ENCODE measurements at places on chromosomes 2 and 18.

DNA sequence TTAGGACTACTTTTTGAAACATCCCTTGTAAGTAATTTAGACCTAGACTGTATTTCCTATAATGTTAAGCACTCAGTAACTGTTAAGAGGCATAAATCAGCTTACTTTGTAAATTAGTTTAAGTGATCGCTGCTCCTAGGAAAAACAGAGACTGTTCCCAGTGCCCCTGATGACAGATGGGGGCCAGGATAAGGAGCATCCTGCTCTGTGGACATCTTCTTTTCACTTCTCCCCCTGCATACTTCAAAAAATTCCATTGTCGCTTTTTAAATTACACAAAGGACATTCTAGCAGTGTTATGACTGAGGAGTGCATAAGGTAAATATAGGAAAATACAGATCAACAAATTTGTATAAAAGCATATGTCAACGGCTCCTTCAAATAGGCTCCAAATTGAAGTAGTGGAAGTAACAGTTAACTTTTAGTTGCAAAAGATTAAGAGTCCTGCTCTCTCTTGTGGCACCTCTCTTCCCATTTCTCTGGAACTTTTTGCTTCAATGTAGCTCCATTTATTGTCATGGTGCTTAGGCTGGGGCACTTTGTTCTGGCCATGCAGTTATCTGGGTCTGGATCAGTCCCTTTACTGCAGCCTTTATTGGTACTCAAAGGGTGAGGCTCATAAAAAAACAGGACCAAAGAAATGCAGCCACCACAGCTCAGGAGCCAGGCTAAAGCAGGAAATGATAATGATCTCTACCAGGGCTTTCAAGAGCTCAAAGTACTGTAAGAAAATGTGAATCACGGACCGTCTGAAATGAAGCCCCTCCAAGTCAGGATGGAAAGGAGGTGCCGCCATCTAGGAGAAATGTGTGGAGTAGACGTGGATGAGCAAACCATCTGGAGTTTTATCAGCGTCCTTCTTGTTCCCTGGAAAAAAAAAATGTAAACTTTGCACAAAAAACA, 162.1 kb upstream of the ZNF516 start:
- DNase-seq: no peak

- DNase-seq: no peak
These were observed 211.9 kb downstream of the HRH4 start for GRCh38 chr18:24672165-24672941.

DNA sequence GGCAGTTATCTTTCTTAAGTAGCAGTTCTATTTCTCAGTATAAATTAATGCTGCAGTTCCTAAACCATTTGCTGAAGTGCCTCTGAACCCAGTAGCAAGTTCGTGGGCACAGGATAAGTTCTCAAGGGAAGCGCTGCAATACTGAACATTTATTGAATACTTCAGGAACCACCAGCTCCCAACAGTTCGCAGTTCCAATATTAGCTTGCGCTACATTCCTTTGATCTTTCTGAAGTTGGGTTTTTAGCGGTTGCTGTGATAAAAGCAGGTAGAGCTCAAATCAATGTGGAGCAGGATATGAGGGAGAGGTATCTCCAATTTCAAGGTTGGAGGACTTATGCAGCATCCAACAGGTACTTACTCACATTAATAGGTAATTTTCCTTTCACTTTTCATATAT, 33.7 kb downstream of the PDCL3 start:
- no peak for DNase-seq

DNA sequence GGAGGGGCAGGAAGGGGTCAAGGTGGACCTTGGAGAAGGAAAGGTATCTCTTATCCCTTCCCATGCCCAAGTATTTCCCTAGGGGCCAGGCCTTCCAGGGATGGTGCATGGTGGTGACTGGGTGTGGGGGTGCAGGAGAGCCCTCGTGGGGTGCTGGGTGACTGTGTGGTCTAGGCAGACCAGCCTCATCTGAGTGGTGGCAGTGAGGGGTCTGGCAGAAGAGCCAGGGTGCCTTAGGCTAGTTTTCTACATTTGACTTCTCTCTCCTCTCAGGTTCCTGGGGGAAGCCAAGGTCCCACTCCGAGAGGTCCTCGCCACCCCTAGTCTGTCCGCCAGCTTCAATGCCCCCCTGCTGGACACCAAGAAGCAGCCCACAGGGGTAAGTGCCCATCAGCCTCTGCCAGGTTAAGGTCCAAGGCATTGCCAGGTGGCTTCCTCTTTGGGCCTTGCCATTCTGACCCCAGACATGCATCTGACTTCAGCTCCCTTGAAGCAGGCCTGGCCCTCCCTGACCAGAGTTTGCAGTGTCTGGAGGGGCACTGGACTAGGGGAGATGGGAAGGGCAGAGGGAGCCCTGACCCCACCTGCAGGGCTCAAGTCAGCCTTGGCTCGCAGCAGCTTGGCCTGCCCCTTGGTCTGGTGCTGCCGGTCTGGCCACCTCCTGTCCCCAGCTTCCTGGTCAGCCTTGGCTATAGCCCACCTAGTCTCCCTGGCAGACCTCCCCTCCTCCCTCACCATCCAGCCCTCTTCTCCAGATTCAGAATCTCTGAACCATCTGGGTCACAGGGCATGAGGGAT, 49.8 kb downstream of the DYSF start:
- no peak for DNase-seq

GRCh38 chr2:109349503-109350465, 220.8 kb downstream of the SH3RF3 start:
- no peak for DNase-seq

DNA sequence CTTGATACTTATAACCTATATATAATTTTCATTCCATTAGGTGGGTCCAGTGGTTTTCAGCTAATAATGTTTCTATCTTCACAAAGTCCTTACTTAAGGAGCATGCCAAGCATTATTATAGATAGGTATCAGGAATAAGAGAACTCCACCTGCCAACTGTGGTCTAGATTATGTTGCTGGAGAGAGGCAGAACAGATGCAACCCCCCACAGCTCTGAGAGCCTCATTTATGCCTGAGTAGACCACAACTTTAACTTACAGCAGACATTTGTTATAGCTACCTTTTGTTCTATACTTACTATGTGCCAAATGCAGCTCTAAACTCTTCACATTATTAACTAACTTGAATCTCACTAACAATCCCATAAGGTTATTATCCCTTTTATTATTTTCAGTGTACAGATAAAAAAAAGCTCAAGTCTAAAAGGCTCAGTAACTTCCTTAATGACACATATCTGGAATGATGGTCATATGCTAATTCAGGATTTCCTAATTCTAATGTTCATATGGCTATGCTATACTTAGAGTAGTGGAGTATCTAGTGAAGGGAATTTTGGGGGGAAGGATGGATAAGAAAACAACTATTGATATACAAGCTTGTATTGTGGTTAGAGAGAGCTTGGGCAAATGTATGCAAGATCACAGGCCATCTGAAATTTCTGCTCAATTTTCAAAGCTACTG, 119.1 kb upstream of the RND3 start:
- no peak for DNase-seq

GRCh38 chr18:36812678-36813077, 16.1 kb downstream of the TPGS2 start:
- DNase-seq: no peak

DNA sequence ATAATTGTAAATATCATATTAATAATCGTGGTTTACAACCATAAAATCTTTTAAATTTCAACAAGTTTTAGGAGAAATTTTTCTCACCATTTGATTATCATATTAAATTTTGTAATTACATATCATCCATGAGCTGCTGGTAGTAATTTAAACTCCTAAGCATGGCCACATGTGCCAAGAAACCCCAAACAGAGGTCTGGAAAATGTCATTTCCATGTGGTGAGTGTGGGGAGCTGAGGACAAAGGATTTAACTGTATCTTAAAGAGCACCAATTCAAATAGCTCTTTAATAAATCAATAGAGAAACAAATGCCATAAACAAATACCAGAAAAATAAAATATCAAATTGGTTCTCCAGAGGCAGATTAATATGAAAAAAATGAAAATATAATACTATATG, 26.3 kb downstream of the PSME4 start:
- no peak for DNase-seq

DNA sequence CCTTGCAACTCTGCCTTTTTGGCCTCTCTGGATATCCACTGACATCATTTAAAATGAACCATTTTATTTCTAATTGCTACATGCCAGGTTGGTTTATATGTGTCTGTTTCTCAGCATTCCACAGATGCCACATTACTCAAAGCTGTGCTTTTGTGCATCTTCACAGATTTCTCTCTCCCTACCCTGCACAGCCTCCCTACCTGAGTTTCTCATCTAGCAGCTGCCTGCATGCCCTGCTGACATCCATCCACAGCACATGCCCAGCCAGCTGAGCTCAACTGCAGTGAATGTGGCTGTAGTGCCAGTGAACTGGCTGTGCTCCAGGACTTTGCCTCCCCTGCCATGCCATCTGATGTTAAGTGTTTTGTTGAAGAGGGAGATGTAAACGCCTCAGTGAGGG, 44.5 kb downstream of the PKP4 start:
- peak; percentile 46 for DNase-seq

DNA sequence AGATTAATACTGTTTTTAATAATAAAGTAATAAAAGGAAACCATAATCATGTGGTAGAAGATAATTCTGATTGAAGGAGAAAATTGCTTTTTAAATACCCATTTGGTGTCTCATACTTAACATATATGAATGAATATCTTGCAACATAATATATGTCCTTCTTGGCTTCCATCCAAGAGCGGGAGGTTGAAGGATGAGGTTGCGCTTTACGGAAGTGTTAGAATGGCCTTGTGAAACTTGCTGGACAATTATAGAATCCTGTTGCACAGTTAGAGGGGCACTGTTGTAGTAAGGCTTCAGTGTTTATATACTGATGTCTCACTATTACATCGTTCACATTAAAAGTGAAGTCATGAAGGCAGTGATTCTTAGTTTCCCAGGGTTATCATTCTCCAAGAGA, 9.4 kb downstream of the INSIG2 start:
- no peak for DNase-seq

DNA sequence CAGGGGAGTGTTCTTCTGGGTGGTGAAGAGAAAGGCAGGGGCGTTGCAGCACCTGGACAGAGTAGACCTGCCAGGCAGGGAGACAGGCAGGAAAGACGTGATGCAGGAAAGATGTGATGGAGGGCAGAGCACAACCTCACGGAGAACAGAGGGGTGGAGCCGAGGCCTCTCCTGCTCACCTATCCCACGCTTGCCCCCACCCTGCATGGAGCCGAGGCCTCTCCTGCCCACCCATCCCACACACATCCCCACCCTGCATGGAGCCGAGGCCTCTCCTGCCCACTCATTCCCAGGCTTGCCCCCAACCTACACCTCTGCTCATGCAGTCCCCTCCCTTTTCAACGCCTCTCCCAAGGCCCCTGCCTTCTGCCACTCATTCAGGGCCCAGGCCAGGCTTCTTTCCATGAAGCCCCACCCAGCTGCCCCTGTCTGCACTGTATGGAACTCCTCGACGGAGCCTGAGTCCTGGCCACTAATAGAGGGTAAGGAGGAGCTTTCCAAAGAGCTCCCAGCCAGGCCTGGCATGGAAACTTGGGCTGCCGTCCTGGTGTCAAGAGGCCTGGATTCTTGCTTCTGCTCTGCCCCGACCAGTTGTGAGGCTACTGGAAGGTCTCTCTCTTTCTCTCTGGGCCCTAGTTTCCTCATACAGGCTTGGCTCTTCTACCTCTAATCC, 32.0 kb upstream of the LOXHD1 start:
- DNase-seq: no peak

GRCh38 chr2:196959734-196960338, 33.3 kb upstream of the PGAP1 start:
- DNase-seq: no peak

- DNase-seq: no peak
These were observed 199.4 kb downstream of the SPP2 start for GRCh38 chr2:234249873-234250272.

DNA sequence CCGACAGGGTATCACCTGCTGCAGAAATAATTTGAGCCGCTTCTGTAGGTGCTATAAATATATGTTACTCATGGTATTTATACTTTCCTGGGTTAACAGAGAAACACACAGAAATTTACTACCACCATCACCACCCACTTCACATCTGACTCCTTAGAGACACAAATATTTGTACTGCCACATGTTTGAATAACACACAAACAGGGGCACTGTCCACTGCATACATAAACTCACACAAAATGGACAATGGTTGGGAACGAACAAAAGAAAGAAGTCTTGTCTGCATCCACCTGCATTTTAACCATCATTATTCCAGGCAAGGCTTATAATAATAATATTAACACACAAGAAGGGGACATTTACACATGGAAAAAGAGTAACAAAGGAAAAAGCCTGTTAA, 24.0 kb downstream of the IMMT start:
- peak; percentile 33 for DNase-seq
